ENCODE measurements at places on chromosomes 1 and 21.

- DNase-seq, result no peak
Observed at GRCh38 chr1:58754683-58755467, 29.0 kb downstream of the JUN start.

DNA sequence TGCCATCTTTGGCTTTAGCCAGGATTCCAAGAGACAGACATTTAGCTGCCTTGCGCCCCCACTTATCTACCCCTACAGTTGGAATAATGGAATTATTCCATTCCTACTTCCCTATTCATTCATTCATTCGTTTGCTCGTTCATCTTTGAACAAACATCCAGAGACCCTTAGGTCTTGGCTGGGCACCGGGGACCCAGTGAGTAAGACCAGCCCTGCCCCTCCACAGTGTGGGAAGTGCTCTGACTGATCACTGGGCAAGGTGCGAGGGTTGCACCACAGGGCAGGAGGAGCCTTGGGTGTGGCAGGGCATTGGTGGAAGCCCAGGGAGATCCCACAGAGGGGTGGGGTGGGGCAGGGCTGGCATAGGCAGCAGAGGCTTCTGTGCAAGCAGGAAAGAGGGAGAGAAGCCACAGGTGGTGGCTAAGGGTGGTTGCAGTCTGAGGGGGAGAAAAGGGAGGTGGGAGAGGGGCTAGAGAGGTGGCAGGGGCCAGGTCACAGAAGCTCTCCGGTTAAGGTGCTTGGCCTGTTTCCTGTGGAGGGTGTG lies 35.0 kb upstream of the TMEM61 start:
- DNase-seq, result no peak

DNA sequence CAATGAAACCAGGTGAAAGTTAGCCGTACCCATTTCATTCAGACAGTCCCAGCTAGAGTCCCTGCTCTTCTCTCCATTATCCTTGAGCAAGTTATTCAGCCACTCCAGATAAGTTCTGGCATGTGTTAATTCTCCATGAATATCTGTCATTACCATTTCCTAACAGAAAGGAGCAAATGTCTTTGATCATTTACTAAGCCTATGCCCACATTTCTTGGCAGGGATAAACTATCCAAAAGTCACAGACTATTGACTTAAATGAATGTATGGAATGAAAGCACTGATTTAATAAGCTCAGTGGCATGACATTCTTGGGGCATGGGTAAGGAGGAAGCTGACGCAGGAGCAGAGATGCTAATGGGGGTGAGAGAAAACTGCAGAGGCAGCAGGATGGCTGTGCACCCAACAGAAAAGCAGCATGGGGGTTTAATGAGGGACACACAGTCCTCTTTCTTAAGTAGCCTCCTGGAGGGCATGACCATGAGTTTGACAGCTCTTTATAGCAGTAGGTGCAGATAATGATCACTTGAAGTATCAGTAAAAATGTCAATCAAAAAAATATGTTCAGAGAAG lies 17.6 kb upstream of the DHCR24 start:
- DNase-seq, result no peak

DNA sequence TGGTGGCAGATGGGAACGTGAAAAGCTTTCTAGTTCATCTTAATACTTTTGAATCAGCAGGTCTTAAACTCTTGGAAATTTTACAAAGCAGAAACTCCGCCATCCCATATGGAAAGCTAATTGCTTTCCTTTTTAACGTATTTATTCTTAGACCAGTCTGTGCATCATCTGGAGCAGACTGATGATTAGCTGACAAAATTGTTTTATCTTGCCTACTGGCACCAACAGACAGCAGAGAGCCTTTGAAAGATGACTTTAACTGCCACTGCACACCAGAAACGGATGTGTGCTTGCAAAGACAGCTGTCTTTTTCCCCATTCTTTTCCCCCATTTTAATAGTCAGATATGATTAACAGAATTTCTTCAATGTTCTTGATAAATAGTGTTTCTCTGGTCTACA lies 97.0 kb downstream of the PLD5 start:
- no peak for DNase-seq

DNA sequence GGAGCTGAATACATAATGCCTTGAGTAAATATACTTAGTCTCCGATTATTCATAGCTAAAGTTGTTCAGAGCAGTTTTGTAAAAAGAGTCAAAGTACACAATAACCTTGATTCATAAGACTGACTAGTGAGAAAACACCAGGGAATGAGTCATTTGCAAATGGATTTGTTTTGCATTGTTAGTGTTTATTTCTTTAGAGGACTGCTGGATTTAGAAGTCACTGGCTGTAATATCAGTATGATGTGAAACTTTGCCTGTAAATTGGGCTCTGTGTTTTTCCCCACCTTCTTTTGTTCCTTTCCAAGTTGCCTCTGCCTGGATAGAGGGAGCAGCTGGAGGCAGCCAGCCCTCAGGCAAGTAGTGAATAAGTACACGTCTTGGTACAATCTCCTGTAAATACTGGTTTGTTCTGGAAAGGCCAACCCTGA lies 474.7 kb downstream of the NUF2 start:
- DNase-seq, result peak; percentile 20

DNA sequence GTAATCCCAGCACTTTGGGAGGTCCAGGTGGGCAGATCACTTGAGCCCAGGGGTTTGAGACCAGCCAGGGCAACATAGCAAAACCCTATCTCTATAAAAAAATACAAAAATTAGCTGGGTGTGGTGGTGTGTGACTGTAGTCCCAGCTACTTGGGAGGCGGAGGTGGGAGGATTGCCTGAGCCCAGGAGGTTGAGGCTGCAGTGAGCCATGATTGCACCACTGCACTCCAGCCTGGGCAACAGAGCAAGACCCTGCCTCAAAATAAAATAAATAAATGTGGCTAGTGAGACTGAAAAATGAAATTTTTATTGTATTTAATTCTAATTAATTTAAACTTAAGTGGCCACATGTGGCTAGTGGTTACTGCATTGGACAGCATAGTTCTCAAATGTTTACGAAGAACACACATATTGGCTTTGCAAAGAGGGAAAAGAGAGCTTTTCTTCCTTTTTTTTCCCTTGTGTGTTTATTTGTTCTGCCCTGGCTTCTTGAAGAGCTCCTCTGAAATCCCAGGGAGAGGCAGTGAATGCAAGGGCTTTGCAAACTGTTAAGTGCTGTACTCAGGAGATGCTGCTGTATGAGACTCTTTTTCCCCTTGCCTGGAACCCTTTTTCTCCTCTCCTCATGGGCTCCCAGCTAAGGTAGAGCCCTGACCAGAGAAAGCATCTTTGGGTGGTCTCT lies 59.0 kb upstream of the RPL11 start:
- DNase-seq, result no peak

DNA sequence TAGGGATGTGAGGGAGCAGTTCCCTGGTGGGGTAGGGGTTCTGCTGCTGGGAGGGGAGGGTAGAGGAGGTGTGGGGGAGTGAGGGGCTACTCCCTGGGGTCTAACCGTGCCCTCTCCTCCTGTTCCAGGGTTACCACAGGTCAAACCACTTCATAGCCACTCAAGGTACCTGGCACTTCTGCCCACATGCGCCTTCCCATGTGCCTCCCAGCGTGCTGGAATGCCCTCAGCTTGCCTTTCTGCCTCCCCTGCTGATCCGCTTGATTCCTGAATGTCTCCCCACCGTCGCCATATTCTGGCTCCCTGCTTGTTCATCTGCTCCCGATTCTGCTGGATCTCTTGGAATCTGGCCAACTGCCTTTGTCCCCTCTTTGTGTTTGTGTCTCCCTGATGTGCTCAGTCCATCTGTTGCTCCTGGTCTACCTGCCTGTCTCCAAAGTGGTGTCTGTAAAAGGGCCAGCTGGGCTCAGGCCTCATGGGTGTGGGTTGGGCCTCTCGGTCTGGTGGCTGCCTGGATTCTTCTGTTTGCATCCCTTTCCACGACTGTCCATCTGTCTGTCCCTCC lies 74.4 kb downstream of the PTPRU start:
- no peak for DNase-seq

DNA sequence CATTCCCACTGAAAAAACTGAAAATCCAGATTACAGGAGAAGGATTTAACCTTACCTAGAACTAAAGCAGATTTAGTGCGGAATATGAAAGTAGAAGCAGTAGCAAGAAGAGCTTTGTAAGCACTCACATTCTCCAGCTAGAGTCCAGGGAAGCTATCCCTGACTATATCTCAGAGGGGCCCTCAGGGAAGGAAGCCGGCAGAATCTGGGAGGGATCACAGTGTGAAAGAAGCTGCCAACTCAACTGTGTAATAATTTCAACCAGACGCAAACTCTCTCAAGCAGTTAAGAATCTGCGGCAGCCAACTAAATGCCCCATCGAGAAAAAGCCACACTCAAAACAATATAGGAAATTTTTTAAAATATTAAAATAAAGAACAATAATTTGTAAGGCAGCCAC lies 163.8 kb downstream of the EIF4G3 start:
- peak; percentile 55 for DNase-seq

- DNase-seq, result peak; percentile 74
Observed at GRCh38 chr1:180482425-180483275, 19.7 kb downstream of the ACBD6 start.

DNA sequence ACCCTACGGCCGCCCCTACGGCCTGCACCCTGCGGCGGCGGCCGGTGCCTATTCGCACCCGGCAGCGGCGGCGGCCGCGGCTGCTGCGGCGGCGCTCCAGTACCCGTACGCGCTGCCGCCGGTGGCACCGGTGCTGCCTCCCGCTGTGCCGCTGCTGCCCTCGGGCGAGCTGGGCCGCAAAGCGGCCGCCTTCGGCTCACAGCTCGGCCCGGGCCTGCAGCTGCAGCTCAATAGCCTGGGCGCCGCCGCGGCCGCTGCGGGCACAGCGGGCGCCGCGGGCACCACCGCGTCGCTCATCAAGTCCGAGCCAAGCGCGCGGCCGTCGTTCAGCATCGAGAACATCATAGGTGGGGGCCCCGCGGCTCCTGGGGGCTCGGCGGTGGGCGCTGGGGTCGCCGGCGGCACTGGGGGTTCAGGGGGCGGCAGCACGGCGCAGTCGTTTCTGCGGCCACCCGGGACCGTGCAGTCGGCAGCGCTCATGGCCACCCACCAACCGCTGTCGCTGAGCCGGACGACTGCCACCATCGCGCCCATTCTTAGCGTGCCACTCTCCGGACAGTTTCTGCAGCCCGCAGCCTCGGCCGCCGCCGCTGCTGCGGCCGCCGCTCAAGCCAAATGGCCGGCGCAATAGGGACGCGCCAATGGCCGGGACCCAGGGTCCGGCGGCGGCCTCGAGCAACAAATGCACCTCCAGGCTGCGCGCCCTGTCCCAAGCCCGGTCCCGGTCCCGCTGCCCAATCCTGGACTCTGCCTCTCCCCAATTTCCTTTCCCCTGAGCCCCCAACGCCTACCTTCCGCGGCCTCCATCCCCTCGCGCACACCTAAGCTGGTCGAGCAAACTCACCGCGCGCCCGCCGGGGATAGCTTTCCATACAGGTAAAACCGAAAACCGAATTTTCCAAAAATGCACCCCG lies 1.8 kb downstream of the FOXD3 start:
- DNase-seq, result peak; percentile 81

DNA sequence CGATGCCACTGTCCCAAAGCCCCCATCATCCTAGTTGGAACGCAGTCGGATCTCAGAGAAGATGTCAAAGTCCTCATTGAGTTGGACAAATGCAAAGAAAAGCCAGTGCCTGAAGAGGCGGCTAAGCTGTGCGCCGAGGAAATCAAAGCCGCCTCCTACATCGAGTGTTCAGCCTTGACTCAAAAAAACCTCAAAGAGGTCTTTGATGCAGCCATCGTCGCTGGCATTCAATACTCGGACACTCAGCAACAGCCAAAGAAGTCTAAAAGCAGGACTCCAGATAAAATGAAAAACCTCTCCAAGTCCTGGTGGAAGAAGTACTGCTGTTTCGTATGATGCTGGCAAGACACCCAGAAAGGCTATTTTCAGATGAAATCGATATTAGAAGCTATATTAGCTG lies 8.1 kb downstream of the RHOU start:
- no peak for DNase-seq

DNA sequence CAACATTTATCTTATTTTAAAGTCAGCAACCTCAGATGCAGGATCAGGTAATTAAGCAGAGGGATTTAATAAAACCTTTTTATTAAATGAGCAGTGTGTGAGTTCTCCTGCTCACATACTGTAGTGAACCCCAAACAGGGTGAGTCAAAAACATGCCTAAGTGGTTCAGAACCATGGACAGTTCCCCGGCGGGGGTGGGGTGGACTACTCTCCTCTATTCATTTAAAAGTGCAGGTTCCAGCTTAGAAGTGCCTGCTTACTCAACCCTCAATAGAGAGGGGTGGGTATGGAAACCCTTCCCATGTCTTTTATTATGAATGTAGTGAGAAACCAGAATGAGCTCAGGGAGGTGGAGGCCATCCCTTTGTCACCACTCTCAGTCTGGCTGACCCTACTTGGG lies 397.9 kb downstream of the HHAT start:
- peak; percentile 85 for DNase-seq

GRCh38 chr1:30911059-30911954 lies 2.7 kb upstream of the SDC3 start:
- DNase-seq, result peak; percentile 94

GRCh38 chr1:172809750-172810149 lies 150.8 kb downstream of the FASLG start:
- DNase-seq, result no peak

GRCh38 chr1:170041423-170042192 lies 32.9 kb downstream of the KIFAP3 start:
- no peak for DNase-seq
